ENCODE measurements at places on chromosomes 4 and X.

DNA sequence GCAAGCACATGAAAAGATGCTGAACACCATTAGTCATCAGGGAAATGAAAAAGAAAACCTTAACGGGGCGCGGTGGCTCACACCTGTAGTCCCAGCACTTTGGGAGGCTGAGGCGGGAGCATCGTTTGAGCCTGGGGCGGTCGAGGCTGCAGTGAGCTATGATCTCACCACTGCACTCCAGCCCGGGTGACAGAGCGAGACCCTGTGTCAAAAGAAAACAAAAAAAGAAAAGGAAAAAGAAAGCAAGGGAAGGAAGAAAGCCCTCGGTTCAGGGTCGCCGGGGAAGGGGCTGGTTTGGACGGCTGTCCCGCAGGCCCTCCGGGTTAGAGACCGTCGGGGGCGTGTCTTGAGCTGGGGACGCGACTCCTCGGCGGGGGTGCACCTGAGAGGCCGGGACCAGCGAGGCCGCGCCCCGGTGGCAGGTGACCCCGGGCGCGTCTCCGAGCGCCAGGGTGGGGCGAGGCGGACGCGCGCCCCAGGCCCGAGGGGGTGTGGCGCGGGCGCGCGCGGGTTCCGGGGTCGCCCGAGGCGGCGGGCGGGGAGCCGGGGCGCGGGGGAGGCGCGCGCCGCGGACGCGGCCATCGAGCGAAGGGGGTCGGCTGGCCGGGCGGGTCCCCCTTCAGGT lies 478 bp upstream of the PLXNA3 start:
- no peak for DNase-seq

DNA sequence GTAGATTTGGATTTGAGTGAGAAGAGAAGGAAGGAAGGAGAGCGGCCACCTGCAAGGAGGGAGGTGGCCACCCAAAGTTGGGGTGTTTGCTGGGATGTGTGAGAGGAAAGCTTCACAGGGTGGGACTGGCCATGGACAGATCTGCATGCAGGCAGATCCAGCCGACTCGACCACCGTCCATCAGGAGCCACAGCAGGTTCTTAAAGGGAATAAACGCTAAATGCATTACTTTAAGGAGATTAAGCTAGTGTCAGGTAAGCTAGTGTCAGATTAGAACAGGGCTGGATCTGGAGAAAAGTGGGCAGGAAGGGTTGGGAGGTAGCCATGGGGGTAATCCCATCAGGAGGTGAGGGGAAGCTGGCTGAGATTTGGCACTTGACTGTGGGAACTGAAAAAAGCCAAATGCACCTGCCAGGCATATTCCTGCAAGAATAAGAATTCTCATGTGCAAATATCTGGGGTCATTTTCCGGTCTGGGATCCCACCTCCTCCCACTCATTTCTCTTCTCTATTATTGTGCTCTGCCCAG lies 79.6 kb downstream of the MGST2 start:
- no peak for DNase-seq

- no peak for DNase-seq
Measured at GRCh38 chr4:138393886-138394610, 151.9 kb upstream of the SLC7A11 start.

GRCh38 chrX:14819769-14820168 lies 53.1 kb downstream of the FANCB start:
- DNase-seq, result no peak

- peak; percentile 53 for DNase-seq
Measured at GRCh38 chrX:124217304-124218251, 114.9 kb upstream of the TEX13D start.

- no peak for DNase-seq
Measured at GRCh38 chr4:102356562-102357202, 11.4 kb upstream of the SLC39A8 start.

GRCh38 chr4:144501231-144501780 lies 144.7 kb upstream of the HHIP start:
- no peak for DNase-seq
